ENCODE measurements at places on chromosomes 4 and X. TPM values are rescaled to one million over a fixed set of nuclear protein-coding genes. Genes with fewer than 3 reads are reported as not detected.

The LIMCH1 gene
- total RNA-seq, result 195 TPM

The GLRA2 gene
- 0.22 TPM for total RNA-seq

The S100P gene
- total RNA-seq, result 6.3 TPM

The CSN1S1 gene
- not detected for total RNA-seq

The NR3C2 gene
- total RNA-seq, result 26.2 TPM

The GLOD5 gene
- total RNA-seq, result not detected

DNA sequence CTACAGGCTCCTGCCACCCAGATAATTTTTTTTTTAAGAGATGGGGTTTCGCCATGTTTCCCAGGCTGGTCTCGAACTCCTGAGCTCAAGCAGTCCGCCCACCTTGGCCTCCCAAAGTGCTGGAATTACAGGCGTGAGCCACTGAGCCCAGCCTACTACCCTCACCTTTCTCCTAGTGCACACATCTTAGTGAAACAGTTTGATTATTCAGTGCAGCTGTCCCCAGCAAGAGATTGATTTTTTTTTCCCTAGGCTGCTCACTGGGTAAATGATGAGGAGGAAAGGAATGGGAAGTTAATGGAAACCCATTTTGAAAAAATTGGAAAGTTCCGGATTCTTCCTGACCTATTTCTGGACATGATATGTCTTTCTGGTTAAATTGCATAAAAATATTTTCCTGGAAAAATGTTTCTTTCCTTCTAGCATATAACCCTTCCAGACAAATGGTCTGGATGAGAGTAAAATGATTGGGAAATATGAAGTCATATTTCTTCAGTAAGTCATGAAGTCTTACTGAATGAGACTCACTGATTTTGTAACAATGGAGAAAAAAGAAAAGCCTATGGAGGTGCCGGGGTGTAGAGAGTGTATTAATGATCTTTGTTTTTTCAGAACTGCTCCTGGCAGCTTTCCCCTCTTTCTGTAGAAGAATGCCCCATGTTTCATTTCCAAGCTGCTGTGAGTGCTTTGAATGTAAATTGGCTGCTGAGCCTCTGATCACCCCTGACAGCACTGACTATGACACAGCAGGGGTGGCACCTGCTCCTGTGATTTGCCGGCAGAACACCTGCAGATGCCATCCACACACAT lies 19.5 kb upstream of the ZNF41 start:
- DNase-seq, result no peak

DNA sequence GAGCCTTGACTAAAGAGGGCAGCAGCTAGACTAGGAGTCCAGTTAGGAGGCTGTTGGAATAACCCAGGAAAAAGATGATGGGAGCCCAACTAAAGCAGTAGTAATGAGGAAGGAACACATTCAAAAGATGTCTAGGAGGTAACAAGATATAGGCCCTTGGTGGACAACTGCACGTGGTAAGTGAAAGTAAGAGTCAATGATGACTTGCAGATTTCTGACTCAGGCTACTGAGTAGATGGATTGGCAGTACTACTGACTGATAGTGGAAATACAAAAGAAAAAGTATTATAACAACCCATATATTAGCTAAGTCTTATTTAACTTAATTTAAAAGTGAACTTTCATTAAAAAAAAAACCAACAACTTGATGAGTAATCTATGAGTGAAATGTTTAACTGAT lies 74.0 kb downstream of the PAK3 start:
- DNase-seq, result no peak

- no peak for DNase-seq
These were observed 132.5 kb downstream of the GPC3 start for GRCh38 chrX:133852837-133853356.

GRCh38 chr4:22941688-22942375 lies 249.1 kb downstream of the GBA3 start:
- no peak for DNase-seq

- no peak for DNase-seq
These were observed 24.9 kb downstream of the GLRA2 start for GRCh38 chrX:14554131-14554715.

- DNase-seq, result no peak
These were observed 126.3 kb downstream of the NEK1 start for GRCh38 chr4:169485791-169486742.

- DNase-seq, result no peak
These were observed 4.4 kb downstream of the GPRIN3 start for GRCh38 chr4:89303177-89303576.

DNA sequence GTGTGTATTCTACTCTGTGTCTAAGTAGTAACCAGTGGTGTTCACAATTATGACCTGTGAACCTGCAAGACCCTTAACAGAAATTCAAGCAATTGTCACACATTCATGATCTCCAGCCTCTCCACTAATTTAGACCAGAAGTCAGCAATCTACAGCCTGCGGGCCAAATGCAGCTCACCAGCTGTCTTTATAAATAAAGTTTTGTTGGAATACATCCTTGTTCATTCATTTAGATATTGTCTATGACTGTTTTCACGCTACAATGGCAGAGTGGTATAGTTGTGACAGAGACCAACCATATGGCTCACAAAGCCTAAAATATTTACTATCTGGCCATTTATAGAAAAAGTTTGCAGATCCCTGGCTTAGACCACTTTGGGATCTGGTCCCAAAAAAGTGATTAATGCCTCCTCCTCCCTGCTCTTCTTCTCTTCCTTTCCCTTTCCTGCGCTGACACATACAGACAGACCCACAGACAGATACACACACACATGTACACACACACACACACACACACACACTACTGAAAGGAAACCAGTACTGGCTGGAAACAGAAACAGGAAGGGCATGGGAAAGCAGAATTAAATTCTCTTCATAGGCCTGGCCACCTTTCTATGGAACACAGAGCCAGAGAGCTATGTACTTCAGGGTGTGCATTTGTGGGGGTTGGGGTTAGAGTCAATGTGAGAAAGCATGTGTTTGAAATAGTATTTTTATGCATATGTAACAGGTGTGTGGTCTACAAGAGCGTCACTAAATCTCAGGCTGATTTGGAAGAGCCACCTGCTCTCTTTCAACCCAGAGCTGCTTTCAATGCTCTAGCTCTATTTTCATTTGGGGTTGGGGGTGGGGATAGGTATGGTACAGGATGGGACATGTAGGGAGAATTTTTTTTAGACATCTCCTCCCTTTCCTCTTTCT lies 49.7 kb upstream of the TMEM164 start:
- DNase-seq, result no peak

- DNase-seq, result no peak
These were observed 9.0 kb upstream of the TRPC3 start for GRCh38 chr4:121960818-121961217.

- no peak for DNase-seq
These were observed 118.6 kb downstream of the PTTG2 start for GRCh38 chr4:38078590-38079421.

GRCh38 chr4:78818530-78819079 lies 42.5 kb downstream of the BMP2K start:
- DNase-seq, result no peak
